Activated CD4-positive, alpha-beta T cell treated with anti-CD3 and anti-CD28 coated beads, Interleukin-2, Interleukin-6, amounts not matched to agents 100 ng/mL and 50 ng/mL, durations not matched to agents 16 hours and 8 hours (primary cell): ENCODE measurements at places on chromosomes 6 and 20.

- DNase-seq: no peak
Measured at GRCh38 chr20:1094751-1095150, 23.7 kb upstream of the PSMF1 start.

- peak; percentile 40 for DNase-seq
Measured at GRCh38 chr20:21100578-21101452, 5.3 kb downstream of the LINC00237 start.

DNA sequence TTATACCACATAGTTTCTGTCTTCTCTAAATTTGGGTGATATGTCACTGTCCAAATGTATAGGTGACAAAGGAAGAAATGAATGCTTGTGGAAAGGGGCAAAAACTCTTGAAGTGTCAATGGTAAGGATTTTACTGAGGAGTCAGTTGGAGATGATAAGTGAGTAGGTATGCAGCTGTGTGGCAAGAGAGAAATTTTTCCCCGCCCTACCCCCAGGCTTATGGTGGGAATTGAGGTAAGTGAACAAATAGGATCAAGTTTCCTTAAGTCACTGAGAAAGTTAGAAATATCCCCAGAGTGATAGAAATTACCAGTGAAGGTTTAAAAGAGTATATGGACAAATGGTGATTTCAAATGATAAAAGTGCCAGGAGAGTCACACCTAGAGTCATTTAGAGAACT lies 11.8 kb downstream of the DSE start:
- DNase-seq: no peak

DNA sequence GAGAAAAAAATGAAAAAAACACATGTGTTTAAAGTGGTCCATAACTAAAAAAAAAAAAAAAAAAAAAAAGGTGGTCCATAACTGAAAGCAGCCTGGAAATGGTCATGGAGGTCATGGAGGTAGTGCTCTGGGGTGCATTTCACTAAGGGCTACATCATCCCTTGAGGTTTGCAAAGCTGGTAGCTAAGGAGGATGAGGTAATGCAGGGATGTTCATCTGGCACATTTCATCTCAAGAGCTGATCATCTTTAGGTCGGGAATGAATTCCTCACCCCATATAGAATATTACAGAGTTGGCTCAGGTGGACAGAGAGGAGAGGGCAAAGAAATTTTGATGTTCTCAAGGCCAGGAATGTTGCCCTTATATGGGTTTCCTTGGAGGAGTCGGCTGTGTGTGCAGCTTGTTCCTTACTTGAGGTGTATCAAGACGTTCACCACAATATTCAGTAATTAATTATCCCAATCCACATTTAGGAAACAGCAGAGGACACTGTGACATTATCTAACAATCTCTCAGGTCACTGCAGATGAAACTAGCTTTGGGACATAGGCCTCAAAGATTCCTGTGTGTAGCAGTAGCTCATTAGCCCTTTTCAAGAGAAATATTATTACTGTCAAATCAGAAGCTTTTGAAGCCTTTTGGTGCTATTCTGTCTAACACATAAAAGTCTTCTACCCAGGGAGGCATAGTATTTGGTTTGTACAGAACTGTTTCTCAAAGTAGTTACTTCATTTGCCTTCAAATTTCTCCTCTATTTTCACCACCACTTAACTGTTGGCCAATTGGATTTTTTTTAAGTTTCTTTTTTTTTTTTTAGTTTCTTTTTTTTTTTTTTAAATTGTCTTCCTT lies 46.8 kb downstream of the CYP24A1 start:
- DNase-seq: no peak

- DNase-seq: no peak
Measured at GRCh38 chr20:51319522-51319921, 223.0 kb downstream of the NFATC2 start.

- no peak for DNase-seq
Measured at GRCh38 chr6:161901740-161902426, 628.0 kb upstream of the AGPAT4 start.

GRCh38 chr20:50309280-50309763 lies 118.7 kb downstream of the CEBPB start:
- no peak for DNase-seq

DNA sequence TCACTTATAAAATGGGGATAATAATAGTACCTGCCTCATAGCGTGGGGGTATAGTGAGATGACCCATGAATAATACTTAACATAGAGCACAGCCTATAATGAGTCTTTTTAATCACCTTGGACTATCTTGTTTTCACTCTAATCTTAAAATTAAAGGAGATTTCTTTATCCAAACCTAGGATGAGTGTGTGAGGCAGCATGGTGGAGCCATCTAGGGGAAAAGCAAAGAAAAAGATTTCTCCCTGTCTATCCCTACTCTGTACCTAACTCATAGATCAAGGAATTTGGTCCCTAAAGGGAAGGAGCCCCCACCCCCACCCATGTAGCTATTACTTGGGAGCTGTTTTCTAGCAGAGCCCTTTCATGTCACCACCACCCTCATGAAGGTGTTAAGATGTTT lies 45.2 kb upstream of the PAK5 start:
- DNase-seq: no peak

DNA sequence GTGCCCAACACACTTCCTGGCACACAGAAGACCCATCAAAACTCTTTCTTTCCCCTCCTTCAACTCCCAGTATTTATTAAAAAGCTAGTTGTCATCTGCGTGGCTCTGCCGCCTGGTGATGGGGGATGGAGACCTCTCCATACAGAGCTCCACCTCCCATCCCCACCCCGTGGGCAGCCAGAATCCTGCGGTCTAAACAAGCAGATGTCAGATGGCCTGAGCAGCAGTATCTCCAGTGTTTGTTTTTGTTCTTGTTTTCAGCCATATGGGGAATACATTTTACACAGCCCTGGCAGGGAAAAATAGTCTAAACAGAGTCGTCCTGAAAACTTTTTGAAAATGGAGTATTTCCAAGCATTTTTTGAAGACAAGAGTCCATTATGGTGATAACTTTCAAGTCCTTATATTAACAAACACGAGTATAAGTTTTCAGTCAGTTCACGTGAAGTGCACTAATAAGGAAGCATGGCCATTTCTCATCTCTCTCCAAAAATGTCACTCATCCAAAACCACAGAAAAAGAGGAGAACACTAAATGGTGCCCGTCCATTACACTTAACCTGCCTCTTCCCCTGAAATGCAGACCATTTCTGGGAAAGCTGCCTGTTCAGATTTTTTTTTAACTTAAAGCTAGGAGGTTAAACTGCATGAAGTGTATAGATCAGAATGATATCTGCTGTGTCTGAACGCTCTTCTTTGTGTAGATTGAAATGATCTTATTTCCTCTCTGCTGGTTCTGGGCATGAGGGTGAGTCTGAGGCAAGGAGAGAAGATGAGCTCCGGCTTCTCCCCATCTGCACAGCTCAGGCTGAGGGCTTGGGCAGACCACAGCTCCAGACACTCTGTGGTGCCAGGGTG lies 91.0 kb downstream of the TCP11 start:
- no peak for DNase-seq

DNA sequence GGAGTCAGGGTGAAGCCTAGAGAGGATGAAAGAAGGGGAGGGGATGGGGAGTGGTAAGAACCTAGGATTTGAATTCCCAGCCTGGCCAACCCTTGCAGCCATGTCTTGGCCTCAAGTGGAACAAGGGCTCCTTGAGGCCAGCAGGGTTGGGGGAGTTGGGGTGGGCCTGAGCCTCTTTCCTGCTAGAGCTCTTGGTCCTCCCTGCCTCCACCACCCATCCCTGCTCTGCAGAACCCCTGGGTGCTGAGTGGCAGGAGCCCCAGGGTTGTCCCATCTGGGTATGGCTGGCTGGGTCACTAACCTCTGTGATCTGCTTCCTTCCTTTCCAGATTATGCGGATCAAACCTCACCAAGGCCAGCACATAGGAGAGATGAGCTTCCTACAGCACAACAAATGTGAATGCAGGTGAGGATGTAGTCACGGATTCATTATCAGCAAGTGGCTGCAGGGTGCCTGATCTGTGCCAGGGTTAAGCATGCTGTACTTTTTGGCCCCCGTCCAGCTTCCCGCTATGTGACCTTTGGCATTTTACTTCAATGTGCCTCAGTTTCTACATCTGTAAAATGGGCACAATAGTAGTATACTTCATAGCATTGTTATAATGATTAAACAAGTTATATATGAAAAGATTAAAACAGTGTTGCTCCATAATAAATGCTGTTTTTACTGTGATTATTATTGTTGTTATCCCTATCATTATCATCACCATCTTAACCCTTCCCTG lies 8.3 kb downstream of the VEGFA start:
- DNase-seq: no peak

DNA sequence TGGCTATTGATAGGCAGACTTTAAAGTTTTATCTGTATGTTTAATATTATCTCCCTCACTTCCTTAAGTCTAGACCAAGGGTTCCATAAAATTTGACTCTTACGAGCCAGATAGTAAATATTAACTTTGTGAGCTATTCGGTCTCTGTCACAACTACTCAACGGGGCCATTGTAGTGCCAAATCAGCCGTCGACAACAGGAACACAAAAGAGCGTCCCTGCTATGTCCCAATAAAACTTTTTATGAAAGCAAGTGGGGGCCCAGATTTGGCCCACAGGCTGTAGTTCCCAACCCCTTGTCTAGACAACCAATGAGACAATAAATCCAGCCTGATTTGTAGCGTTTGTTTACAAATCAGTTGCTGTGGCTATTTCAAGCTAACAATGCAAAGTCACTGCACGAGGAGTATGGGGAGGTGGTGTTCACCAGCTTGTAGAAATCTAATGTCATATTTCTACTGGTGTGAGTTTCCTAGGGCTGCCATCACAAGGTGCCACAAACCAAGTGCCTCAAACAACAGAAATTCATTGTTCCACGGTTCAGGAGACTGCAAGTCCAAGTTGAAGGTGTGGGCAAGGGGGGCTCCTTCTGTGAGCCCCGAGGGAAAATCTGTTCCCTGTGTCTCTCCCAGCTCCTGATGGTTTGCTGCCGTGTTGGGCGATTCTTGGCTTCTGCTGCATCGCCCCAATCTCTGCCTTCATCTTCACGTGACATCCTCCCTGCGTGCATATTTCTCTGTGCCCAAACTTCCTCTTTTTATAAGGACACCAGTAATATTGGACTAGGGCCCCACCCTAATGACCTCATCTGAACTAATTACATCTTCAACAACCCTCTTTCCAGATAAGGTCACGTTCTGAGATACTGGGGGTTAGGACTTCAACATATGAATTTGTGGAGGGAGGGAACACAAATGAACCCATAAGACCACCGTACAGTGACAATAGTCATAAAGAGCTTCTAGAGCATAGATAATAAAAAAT lies 356.0 kb upstream of the JARID2 start:
- no peak for DNase-seq

DNA sequence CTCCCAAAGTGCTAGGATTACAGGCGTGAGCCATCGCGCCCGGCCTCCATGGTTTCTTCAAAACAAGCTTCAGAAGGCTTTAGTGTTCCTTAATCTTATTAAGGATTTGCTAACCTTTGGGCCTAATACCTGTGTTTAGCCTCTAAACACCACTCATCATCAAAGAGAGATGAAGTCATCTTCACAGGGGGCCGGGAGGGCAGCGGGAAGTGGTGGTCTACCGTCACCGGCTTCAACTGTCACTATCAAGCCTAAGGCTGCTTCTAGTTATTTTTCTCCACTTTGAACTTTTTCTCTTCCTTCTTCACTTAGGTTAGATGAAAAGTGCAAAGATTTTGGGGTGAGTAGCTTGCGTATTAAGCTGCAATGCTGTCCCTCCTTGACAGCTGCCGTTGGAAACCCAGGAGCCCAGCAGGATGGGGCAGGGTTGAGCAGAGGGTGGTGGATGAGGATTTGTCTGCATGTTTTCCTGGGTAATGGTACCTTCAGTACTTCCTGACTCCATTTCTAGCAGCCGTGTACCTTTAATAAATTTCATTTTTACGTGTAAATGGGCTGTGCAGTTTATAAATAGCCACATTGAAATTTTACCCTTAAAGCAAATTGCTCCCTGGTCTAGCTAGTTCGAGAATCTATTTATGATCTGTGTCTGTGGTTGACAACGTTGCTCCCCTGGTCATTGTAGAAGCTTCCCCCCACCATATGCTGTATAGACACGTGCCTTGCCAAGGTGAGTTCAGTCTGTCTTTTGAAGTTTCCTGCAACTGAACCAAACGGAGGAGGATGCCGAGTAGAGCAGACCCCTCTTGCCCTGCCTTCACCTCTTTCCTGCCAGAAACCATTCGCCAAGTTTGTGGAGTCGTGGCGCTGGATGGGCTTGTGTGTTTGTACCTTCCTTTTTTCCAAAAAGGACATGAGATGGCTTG lies 64.8 kb downstream of the SYNJ2 start:
- DNase-seq: peak; percentile 25

DNA sequence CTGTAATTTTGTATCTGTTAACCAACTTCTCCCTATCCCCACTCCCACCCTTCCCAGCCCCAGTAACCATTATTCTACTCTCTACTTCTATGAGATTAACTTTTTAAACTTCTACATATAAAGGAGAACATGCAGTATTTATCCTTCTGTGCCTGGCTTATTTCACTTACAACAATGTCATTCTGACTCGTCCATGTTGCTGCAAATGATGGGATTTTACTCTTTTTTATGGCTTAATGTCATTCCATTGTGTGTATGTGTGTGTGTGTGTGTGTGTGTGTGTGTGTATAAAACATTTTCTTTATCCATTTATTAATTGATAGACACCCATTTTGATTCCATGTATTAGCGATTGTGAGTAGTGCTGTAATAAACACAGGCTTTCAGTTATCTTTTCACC lies 76.1 kb downstream of the COL19A1 start:
- no peak for DNase-seq

- DNase-seq: no peak
Measured at GRCh38 chr6:116533233-116533957, 12.1 kb downstream of the TRAPPC3L start.

DNA sequence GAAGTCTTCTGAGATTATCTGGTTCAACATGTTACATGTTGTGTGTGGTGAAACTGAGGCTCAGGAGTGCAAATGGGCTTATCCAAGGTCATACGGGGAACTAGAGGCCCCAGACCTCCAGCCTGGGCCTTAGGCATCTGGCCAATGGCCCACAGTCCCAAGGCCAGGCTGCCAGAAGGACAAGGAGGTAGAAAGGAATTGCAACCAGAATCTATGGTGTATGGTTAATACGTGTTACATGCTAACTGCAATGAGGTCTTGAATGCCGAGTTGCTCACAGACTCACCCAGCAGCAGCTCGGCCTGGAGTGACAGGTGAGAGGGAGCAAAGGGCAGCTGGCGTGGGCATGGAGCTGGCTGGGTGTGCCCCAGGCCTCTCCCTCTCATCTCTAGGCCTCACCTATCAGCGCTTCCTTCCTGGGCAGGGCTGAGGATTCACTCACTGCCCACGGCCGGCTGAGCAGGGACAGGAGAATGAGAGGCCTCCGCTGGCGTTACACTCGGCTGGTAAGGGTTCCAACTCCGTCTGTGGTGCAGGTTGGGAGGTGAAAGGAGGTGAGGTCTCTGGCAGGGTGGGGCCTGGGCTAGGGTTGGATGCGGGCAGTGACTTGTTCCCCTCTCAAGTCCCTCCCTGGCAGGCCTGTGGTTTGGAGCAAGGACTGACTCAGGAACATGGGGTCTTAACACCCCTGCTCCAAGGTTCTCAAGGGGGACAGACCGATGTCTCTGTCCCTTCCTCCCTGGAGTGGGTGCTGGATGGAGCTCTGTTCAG lies at the start of gene TLDC2:
Gene TLDC2 (plus strand): TSS at position 437 of the 771 bp plus-strand sequence. CDS start 37 bp downstream, at position 474.
- no peak for DNase-seq

- no peak for DNase-seq
Measured at GRCh38 chr6:144797881-144798589, 512.9 kb downstream of the UTRN start.

GRCh38 chr6:30238178-30238795 lies 25.1 kb upstream of the TRIM26 start:
- peak; percentile 23 for DNase-seq
